K562 (cell line): ENCODE measurements at places on chromosomes 16 and 17. TPM values are rescaled to one million over a fixed set of nuclear protein-coding genes. Genes with fewer than 3 reads are reported as not detected.

The C17orf78 gene
- total RNA-seq = not detected in 2 replicates

The CCL11 gene
- not detected in 2 replicates for total RNA-seq

The GPR139 gene
- not detected in 2 replicates for total RNA-seq

DNA sequence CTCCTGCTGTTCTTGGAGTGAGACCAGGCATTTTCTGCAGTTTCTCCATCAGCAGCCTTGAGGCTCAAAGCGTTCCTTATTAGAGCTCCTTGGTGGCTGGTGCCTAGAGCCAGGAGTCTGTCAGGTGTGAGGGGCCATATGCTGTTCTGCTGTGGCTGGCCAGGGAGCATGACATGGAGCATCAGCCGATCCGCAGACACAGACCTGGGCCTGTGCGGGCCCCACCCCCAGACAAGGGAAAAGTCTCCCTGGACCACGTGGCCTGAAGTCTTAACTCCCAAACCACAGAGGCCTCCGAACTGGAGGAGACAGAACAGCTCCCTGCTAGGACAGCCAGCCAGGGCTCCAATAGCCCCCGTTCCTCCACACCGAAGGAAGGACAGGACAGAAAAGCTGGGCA, 162.7 kb upstream of the CIBAR2 start:
- no peak overlapping the region for H3K27ac ChIP-seq
- no peaks in the 10 kb centered on the region for H3K27me3 ChIP-seq
- H3K4me3 ChIP-seq = no peak overlapping the region
- peaks cover 10% of the 10 kb centered on the region for H3K4me1 ChIP-seq
- DNase-seq = peak; percentile 70
- H3K36me3 ChIP-seq = no peaks in the 10 kb centered on the region

DNA sequence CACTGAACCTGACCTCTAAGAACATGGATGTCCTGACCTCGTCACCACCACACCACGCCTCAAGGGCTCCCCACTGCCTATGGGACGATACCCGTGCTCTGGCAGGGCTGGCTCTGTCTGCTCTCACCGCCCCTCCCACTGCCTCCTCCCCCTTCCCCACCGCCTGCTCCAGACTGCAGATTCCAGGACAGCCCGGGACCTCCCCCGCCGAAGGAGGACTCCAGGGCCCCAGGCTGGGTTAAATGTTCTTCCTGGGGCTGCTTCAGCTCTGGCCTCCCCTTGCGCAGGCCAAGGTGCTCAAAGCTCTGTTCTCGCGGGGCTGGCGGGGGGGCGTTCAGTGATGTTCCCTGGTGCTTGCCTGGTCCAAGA, 3.1 kb downstream of the NPW start:
- no peaks in the 10 kb centered on the region for H3K27me3 ChIP-seq
- H3K4me1 ChIP-seq = peaks cover 17% of the 10 kb centered on the region; the same call in 2 of the 3 replicates
- peak overlapping the region; percentile 41 for H3K4me3 ChIP-seq
- peak; percentile 64 for DNase-seq

- no peak for DNase-seq
- no peak overlapping the region for H3K27ac ChIP-seq
- H3K36me3 ChIP-seq = peaks cover 92% of the 10 kb centered on the region
- H3K4me3 ChIP-seq = no peak overlapping the region
Observed at GRCh38 chr17:49022391-49022941, 25.3 kb downstream of the IGF2BP1 start.

DNA sequence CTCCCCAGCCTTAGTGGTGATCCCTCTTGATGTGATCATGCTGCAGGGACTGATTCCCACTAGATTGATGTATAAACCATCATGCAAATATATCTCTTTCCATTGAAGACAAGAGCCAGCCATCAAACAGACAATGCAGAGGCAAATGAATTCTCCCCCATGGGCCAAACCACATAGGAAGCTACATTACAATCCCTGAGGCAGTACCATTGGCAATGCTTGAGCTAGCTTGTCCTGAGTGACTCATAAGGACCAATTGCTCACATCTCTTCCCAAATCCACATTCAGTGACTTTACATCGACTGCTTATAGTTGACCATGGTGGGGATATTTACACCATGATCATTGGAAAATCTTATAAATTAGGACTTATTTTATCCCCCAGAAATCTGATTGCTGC, 242.2 kb downstream of the SHISA9 start:
- H3K27me3 ChIP-seq = no peaks in the 10 kb centered on the region
- H3K27ac ChIP-seq = no peak overlapping the region
- H3K4me3 ChIP-seq = no peak overlapping the region
- no peaks in the 10 kb centered on the region for H3K36me3 ChIP-seq

The TBC1D3K gene
- not detected in 2 replicates for total RNA-seq

DNA sequence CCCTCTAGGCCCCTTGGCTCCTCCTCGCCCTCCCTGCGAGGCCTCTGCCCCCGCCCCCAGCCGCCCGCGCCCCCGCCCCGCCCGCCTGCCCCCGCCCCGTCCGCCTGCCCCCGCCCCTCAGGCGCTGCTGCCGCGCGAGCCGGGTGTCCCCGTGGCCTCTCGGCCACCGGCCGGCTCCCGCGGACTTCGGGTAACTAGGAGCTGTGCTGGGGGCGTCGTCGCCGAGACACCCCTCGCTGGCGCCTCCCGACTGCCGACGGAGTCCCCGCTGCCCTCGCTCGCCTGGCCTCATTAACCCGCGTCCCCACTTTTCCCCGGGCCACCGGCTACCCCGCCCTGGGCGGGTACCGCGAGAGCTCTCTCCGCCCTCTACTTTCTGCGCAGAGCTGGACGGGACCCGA, at the start of gene TLCD1:
TLCD1 (minus strand) TSS at position 8 of the 401 bp plus-strand sequence. CDS start 136 bp downstream, outside the sequence.
- peaks cover 44% of the 10 kb centered on the region for H3K36me3 ChIP-seq
- peak within 1 kb of the TSS; percentile 83 for H3K4me3 ChIP-seq
- peak within 1 kb of the TSS; percentile 97 for H3K27ac ChIP-seq
- no peaks in the 10 kb centered on the region for H3K27me3 ChIP-seq

The TLCD1 gene
- 27.1 and 29.5 TPM in 2 replicates for total RNA-seq

The ASGR2 gene
- 0.29 TPM in 1 of 2 replicates, not detected in the other for total RNA-seq

The MRM3 gene
- total RNA-seq = 21.2 and 23.0 TPM in 2 replicates

DNA sequence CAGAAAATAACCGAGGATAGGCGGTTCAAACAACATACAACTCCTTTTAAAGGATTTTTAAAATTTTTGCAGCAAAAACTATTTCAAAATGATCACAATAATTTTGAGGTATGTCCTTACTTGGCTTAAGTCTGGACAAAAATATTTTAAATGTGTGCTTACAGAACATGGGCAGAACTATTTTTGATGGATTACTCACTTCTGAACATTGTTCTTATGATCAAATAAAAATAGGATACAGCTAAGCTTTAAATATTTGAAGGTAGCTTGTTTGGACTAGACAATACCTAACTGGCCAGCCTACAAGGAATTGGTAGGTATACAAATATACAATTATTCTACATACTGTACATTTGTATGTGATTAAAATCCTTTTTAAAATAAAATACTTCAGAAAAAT, 14.3 kb upstream of the INTS2 start:
- H3K27me3 ChIP-seq = no peaks in the 10 kb centered on the region
- no peak for DNase-seq
- no peak overlapping the region for H3K27ac ChIP-seq
- H3K4me3 ChIP-seq = no peak overlapping the region

DNA sequence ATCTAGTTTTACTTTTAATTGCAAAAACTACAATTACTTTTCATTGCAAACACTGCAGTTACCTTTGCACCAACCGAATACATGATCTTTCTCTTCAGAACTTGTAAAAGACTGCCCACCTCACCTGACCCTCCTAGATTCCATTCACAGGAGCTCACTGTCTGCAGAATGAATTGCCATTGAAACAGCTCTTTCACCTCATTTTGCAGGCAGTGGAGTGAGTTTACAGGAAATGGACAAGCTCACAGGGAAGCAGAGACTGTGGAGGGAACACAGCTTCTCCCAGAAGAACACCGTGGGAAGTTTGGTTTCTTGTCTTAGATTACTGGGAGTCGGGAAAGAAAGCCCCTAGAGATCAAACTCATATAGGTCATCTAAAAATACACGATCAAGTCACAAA, 439.7 kb upstream of the RBFOX1 start:
- no peak overlapping the region for H3K27ac ChIP-seq
- H3K27me3 ChIP-seq = no peaks in the 10 kb centered on the region; the same call in 2 of the 3 replicates

DNA sequence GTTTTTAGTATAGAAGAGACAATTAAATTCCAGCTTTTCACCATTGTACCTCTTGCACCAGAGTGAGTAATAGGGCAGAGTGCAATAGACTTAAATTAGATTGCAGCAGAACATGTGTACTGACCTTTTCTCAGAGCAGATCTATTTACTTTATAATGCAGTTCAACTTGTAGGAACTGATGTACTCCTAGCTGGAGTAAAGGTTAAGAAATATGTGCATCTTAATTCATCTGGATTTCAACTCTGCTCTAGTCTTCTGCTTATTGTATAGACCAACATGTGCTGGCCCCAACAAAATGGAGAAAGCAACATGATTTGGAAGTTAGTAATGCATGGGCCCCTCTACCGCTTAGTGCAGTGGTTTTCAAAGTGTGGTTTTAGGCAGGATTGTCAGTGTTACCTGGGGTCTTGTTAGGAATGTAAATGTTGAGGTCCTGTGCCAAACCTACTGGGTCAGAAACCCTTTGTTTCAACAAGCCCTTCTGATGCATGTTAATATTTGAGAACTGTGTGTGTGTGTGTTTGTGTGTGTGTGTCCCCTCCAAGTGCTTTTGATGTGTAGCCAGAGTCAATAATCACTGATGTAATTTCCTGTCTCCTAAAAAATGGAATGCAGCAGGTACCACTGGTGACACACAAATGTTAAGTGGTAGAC, 138.6 kb downstream of the TOX3 start:
- H3K27ac ChIP-seq = no peak overlapping the region
- H3K36me3 ChIP-seq = no peaks in the 10 kb centered on the region
- no peak for DNase-seq
- no peak overlapping the region for H3K4me3 ChIP-seq
- no peaks in the 10 kb centered on the region for H3K4me1 ChIP-seq

The P2RX1 gene
- 15.3 and 20.3 TPM in 2 replicates for total RNA-seq
